ENCODE measurements at places on chromosomes 2 and 18.

DNA sequence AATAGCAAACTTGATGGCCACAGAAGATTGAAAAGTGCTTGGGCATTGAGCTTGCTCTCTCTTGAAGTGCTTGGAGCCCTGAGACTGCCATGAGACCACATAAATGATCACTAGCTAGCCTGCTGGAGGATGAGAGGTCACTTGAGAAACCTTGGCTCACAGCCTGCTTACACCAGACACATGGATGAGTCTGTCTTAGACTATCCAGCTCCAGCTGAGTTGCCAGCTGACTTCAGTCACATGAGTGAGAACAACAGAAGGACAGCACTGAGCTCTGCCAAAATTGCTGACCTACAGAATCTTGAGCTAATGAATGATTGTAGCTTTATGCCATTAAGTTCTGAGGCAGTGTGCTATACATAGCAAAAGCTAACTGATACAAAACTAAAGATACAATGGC is 18.1 kb downstream of the NABP1 start:
- no peak for DNase-seq

DNA sequence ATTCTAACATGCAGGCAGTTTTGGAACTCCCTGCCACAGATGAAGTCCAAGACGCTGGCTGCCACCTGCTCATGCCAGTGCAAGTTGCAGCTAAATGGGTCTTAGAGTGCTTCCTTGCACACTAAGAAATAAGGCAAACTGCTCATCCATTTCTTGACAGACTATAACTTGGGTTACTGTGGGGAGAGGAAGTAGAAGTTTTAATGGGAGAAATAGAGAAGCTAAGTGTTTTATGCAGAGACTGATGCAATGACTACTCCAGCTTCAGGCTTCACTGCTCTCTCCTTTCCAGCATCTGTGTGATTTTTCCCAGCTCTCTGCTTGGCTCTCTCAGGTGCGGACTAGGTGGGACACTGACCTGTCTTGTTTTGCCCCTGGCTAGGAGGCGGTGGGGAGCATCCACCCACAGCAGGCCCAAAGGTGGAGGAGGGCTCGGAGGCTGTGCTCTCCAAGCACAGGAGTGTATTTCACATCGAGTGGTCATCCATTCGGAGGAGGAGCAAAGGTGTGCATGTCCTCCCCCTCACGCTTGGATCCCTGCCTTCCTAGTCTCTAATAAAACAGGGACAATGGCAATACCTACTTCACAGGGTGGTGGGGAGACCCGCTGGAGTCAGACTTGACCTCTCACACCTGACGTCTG is 48.2 kb downstream of the SLC14A2 start:
- no peak for DNase-seq

- no peak for DNase-seq
These were observed 290.8 kb upstream of the CHAC2 start for GRCh38 chr2:53476834-53477233.

- no peak for DNase-seq
These were observed 148.6 kb downstream of the TWIST2 start for GRCh38 chr2:238996331-238997136.

- no peak for DNase-seq
These were observed 431.9 kb upstream of the HS6ST1 start for GRCh38 chr2:128750328-128751165.

DNA sequence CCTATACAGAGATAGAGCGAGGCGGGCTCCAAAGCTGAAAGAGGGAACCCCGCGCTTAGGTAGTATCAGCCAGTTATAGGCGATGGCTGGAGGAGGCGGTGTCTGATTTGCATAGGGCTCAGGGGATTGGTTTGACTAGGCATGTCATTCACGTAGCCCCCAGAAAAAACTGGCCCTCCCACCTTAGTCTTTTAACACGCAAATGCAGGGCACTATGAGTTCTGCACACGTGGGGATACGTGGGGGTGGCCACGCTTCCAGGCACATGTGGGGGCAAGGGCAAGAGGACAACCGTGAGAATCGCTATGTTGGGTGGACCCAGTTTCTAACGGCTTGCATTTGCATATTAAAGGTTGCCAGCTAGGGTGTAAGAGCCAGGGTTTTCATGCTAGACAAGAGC is 56.7 kb upstream of the MSTN start:
- DNase-seq: no peak

GRCh38 chr2:70685771-70686171 is 82.2 kb downstream of the ADD2 start:
- no peak for DNase-seq

GRCh38 chr2:30030361-30030760 is 109.0 kb upstream of the ALK start:
- no peak for DNase-seq

- DNase-seq: no peak
These were observed 484.8 kb upstream of the CNTNAP5 start for GRCh38 chr2:123540291-123540690.

DNA sequence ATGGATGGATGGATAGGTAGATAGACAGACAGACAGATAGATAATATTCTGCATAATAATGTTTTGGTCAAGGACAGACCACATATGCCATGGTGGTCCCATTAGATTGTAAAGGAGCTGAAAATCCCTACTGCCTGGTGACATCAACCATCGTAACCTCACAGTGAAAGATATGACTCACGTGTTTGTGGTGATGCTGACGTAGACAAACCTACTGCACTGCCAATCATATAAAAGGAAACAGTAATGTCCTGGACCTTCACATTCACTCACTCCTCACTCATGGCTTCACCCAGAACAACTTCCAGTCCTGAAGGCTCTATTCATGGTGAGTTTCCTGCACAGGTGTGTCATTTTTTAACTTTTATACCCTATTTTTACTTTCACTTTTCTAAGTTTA is 202.9 kb upstream of the TPO start:
- no peak for DNase-seq

DNA sequence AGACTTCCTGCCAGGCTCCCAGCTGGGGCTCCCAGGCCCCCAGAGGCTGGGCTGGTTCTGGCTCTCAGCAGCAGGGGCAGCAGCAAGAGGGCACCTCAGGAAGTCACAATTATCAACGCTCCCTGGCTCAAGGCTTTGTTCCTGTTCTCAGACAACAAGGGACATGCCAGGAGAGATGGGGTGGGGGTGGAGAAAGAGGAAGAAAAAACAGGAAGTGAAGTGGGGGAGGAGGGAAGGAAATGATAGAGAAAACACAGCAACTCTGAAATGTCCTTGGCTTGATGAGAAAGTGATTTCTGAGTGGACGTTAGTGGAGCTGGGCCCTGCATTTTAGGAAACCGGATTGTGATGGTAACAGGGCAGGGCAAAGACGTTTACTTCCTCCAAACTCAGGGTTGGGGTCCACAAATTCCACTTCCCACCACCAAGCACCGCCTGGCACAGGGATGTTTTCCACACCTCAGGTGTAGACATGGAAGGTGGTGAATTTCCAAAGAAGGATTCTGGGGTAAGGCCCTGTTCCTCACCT is 40.4 kb downstream of the CYRIA start:
- no peak for DNase-seq

DNA sequence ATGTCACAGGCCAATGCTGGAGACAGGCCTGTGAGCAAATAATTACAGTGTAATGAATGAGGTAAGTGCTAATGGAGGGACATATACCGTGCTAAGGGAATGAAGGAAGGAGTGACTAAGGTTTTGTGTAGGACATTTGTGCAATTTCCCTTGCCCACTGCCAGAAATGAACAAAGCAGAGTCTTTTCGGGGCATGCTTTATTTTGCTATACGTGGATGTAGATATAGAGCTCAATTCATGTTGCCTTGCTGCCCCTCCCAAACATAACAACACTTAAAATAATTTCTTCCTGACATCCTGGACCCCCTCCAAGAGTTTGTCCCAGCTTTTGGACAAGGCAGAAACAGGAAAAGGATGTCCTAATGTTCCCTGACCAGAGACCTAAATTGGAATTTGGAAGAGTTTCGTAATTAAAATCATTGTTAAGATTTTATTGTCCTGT is 23.7 kb upstream of the CD28 start:
- no peak for DNase-seq

GRCh38 chr2:160838147-160838546 is 322.1 kb upstream of the TANK start:
- no peak for DNase-seq

DNA sequence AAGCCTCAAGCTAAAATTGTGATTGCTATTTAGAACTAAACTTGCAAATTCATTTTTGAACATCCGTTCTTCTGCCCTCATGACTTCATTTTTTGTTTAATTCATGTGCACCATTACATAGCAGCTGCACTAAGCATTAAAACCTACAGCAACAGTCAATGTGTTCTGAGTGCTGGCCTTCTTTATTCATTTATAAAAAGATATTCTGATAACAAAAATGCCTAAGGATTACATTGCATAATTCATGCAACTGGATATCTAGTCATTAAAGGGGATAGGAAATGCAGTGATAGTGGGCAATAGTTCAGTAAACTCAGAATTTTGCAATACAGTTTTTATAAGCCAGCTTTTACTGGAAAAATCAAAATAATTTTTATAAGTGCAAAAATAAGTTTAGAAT is 294.4 kb upstream of the EPC2 start:
- DNase-seq: no peak

GRCh38 chr2:203407496-203407895 is 79.3 kb downstream of the ABI2 start:
- no peak for DNase-seq

DNA sequence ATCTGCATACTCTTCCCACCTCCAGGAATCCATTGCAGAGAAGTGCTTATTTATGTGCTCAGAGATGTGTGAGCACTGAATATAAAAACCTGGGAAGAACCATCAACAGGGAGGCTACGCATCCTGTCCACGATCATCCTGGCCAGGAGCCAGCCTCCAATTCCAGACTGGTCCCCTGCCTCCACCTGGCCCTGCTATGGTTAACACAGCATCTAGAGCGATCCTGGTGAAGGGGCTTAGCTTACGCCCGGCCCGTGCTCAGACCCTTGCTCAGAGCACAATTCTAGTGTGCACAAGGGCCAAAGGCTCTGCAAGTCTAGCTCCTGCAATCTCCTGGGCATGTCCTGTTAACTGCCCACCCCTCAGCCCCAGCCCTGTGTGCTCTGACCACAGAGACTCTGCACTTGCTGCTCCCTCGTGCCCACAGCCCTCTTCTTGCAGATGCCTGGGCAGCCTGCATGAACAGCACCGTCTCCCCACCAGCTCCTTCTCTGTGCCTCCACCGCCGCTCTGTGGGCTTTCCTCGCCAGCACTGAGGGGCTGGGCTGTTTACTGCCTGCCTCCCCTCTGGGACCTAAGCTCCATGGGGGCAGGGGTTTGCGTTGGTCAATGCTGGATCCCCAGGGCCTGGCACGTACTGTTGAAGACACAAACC is 6.5 kb downstream of the PER2 start:
- DNase-seq: no peak

DNA sequence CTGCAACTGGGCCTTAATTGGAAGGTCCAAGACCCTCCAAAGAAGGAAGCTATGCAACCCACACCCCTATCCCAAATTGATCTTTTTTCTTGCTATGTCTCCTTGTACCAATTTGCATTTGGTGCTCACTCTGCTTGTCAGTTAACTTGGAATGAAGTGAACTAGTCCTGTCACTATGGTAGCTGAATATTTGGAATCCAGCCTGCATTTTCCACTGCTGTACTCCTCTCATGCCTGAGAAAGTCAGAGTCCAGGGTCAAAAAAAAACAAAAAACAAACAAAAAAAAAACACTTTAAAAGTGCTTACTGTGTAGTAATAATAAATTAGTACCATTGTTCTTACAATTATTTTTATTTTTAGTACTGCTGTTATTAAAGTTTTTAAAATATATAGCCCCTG is 462.8 kb upstream of the SLC8A1 start:
- DNase-seq: no peak

- no peak for DNase-seq
These were observed 1.1 kb downstream of the MIB1 start for GRCh38 chr18:21741562-21742314.

- no peak for DNase-seq
These were observed 265.4 kb upstream of the UBE2E3 start for GRCh38 chr2:180715044-180715443.

DNA sequence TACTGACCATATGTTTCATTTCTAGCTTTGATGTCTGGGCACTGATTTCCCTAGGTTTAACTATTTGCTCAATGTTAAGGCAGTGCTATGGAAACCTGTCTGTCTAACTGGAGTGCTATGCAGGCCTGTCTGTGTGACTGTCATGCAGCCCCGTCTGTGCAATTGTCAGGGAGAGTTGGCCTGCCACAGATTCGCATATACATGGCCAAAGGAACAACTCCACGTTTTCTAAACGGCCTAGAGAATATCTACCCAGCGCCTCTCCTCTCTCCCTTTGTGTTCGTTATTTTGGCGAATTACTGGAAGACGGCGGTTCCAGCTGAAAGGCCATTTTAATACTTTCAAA is 59.6 kb upstream of the PSME4 start:
- DNase-seq: no peak

GRCh38 chr2:101408925-101409324 is 21.6 kb upstream of the CREG2 start:
- no peak for DNase-seq

- no peak for DNase-seq
These were observed 185.1 kb upstream of the HAAO start for GRCh38 chr2:42977270-42978174.

DNA sequence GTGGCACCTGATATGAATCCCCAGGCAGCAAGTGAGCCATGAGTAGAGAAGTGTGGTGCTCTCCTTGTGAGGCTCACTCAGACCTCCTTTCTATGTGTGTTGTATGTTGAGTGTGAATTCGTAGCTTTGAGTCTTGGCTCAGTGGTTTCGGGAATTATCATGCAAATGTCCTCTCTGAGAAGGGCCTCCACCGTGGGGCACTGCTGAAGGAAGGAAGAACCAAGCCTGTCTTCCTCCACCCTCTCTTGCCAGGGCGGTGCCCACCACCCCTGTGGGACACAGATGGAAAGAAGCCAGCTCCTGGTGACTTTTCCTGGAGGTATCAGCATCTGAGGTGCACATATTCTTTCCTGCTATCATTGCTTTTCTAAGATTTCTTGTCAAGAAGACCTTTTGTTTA is 156.1 kb downstream of the MYT1L start:
- no peak for DNase-seq

DNA sequence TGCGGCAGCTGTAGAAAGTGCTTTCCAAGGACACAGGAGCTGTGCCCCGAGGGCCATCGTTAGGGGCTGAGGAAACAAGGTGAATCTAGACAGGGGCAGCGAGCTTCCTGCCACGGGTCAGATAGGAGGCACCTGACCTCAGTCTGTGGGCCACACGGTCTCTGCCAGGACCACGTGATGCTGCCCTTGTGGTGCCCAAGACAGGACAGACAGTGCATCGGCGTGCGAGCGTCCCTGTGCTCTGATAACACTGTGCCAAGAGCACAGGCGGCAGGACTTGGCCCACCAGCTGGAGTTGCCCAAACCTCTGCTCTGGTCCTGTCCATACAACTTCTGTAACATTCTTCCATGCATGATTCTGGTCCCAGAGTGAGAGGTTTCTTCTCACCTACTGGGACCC is 225.4 kb downstream of the TWIST2 start:
- no peak for DNase-seq

GRCh38 chr2:215324811-215325210 is 13.0 kb downstream of the ATIC start:
- no peak for DNase-seq

DNA sequence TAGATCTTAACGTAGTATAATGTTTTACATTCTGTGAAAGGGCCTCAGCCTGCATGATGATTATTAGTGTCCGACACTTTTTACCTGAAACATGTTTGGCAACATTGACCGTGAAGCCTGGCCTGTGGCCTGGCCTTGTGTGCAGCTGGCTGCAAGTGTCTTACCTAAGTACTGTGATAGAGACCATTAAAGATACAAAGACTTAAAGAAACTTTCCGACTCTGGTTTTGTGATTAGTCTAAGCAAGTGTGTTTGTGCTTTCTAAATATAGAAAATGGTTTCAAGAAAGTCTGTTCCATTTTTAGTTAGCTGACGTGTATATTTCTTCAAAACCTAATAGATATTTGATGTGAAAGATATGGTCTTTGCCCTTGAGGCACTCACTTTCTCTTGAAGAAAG is 601.8 kb downstream of the LRP1B start:
- DNase-seq: no peak

All from stimulated activated CD8-positive, alpha-beta memory T cell treated with anti-CD3 and anti-CD28 coated beads, Interleukin-4, amount 100 ng/mL, for 1 hour (primary cell).